ENCODE measurements at places on chromosomes 16 and 17.

DNA sequence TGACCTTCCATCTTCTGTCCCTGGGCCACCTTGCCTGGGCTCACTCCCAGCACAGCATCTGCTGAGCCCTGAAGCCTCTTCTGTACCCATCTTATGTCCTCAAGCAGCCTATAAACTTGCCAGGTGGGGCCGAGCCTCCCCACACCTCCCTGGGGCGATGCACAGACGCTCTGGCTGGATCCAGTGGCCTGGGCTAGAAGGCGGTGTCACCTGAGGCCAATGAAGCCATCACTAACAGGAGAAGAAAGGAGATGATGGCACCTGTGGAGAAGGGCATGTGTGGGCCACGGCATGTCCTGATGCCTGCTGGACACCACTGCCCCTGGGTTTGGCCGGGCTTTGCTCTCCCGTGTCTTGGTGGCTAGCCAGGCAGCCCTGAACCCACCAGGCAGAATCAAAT, 45.5 kb downstream of the PEMT start:
- no peak for DNase-seq

DNA sequence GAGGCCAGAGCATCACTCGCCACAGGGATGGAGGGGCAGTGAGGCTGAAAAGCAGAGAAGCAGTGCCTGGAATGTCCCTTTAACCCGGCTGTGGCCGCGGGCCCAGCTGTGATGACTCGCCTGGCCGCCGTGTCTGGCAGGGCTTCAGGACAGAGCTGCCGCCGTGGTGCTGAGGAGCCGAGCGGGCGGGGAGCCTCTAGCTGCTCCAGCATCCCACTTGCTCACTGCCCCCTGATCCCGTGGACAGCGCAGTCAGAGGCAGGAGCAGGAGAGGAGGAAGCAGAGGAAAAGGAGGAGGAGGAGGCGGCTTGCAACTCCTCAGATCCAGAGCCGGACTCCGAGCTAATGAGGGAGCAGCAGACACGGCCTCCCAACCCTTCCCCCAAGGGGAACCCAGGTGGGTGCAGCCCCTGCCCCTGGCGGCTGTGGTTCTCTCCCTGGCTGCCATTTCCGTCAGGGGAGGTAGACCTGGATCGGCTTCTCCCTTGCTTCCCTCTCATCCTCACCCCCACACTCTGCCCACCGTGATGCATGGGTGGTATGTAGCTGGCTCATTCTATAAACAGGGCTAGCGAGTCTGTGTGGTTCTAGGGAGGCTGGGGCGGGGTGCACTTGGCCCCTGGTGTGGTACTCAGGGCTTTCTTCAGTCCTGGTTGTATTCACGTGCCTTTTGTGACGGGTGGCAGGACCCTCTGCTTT, 165.7 kb downstream of the CMIP start:
- peak; percentile 50 for DNase-seq

- no peak for DNase-seq
Measured at GRCh38 chr17:50328363-50329325, 17.3 kb upstream of the XYLT2 start.

GRCh38 chr17:11909348-11909747, 87.9 kb downstream of the ZNF18 start:
- DNase-seq: peak; percentile 37

DNA sequence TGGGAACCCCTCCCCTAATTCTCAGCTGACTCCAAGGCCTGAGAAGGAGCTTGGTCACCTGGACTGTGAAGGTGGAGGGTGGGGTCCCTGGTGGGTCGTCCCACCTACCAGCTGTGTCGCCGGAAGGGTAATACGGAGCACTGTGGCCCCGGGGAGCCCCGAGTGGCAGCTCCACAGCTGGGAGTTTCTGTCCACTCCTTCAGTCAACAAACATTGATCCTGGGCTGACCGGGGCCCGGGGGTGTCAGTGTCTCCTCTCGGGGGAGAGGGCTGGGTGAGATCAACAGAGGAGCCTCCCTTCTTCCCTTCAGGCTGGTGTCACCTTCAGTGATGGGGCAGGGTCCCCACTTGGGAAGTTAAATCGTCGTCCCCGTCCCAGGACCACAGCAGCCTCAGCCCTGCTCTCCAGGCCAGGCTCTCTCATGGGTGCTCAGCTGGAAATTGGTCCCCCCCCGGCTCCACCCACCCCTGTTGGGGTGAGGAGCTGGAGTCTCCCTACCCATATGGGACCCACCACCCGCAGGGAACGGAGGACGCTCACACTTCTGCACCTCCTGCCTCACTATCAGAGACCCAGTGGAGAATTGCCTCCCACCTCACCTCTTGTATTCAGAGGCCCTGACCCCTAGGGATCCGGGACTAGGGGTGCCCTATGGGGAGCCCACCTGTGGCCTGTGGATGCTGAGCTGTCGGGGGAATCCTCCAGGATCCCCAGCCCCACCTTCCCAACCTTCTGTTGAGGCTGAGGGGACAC, 1.9 kb downstream of the GCGR start:
- DNase-seq: no peak

DNA sequence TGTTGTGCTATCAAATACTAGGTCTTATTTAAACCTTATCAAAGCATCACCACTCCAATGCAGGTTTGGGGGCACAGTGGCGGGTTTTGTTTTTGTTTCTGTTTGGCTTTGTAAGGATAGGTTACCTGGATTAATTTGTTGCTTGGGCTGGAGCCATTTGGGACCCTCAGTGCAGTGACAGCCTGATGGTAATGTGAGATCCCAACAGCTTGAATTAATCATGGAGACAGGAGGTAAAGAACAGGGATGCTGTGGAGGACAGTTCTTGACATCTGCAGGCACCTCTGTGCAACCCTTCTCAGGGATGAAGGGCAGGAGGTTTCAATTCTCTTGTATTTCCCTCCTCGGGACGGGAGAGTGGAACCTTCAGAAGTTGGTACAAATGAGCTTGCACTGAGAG, 40.5 kb downstream of the SHISA9 start:
- no peak for DNase-seq

DNA sequence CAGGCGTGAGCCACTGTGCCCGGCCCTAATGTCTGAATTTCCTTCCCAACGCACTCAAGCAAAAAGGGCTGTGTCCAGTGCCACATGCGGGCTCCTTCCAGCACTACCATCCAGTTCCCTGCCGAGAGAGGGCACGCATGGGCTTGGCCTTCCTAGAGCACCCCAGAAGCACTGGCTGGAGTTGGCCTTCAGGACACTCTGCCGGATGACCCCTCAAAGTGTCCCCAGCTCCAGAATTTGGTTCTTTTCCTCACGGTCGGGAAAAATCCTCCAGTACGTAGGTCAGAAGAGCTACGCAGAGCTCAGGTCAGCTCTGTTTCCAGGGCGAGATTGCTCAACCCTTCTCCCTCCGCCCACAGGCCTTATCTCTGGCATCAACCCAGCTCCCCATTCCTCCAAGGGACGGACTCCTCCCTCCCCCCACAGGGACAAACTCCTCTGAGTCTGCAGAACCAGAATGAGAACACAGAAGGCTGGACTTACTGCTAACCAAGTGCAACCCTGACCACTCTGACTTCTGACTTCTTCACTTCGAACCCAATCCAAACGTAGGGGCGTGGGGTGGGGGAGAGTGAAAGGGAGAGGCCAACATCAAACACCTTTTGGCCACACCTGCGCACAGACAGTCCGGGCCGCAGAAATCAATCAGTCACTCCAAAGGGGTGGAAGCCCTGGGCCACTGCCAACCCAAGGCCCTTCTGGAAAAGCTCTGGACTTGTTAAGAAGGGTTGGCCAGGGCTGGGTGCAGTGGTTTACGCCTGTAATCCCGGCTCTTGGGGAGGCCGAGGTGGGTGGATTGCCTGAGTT, 3.6 kb downstream of the CDC42EP4 start:
- peak; percentile 70 for DNase-seq

- peak; percentile 93 for DNase-seq
Measured at GRCh38 chr16:75251280-75252048, at the start of gene BCAR1. Gene BCAR1, minus strand, starts transcription at chr16:75251624. Its CDS starts 142 bp downstream, at chr16:75251482.

GRCh38 chr16:79480929-79481328, 119.6 kb downstream of the MAF start:
- no peak for DNase-seq

All from Daoy (cell line).